LHCN-M2 (cell line): ENCODE measurements at places on chromosomes 7 and 10.

- DNase-seq: no peak
These were observed 258.9 kb downstream of the SUGCT start for GRCh38 chr7:40393660-40394059.

GRCh38 chr10:43123361-43124093 lies 14.7 kb upstream of the CSGALNACT2 start:
- no peak for DNase-seq

DNA sequence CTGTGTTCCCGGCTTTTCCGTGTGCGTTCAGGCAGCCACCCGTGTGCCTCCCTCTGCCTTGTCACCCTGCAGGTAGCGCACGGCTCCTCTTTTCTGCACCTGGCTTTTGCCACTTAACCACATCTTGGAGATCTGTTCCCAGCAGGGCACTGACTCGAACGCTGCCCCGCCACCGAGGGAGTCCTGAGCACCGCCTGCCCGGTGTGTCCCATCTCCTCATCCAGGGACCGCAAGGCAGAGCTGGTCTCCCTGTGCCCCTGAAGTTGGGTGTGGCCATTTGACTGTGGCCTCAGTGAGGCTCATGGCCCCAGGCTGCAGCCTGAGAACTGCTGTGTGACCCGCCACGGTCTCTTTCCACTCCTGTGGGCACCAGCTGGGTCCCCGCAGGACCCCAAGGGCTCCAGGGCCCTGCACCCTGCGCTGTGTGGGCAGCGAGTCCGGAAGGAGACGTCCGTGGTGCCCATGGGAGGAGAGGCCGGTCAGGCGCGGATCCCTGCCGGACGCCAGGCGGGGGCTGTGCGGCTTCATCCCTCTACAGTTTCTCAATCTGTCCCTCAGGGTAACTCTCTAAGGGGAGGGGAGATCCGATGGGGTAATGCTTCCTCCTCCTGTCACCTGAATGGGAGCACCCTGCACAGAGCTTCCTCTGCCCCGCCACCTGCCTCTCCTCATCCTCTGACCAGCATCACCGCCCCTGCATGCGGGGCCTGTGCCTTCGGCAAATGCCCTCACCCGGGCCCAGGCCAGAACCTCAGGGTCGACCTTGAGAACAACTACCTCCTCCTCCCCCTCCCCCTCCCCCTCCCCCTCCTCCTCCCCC lies 1.8 kb upstream of the INTS1 start:
- no peak for DNase-seq

- DNase-seq: no peak
These were observed 3.3 kb downstream of the SKAP2 start for GRCh38 chr7:26861050-26861449.

- DNase-seq: peak; percentile 37
These were observed 105.7 kb upstream of the IGFBP3 start for GRCh38 chr7:46026741-46027140.

- DNase-seq: no peak
These were observed 15.3 kb downstream of the EDRF1 start for GRCh38 chr10:125734823-125735222.

DNA sequence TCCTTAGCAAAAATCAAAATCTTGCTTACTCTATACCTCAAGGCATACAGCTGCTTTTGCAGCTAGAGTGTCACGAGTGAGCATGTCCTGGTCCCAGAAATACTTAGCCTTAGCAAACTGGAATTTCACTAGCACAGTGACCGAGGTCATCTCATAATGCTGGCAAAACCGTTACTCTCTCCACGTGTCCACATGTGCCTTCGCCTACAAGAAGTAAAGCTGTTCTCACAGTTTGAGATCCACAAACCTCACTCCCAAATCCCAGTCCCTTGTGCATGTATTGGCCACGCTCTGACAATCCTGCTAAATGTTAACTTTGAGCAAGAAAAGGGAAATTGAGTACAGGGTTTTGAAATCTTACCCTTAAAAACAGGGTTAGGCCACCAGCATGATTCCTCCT lies 111.0 kb upstream of the PLXDC2 start:
- DNase-seq: no peak

DNA sequence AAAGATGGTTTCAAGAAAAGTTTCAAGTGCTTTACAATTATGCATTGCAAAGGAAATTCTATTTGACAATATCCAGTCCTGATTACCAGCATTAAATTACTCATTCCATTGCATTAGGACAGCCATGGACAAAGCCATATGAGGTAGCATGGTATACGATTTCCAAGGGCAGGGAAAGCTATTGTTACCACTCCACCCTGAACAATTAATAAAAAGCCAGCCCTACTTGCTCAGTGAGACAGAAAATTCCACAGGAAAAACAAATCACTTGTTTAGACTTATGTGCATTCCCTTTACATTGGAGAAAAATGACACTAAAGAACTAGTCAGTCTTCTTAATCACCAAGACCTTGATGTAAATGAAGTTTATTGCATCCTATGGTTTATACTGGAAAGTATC lies 5.6 kb downstream of the CD36 start:
- no peak for DNase-seq

DNA sequence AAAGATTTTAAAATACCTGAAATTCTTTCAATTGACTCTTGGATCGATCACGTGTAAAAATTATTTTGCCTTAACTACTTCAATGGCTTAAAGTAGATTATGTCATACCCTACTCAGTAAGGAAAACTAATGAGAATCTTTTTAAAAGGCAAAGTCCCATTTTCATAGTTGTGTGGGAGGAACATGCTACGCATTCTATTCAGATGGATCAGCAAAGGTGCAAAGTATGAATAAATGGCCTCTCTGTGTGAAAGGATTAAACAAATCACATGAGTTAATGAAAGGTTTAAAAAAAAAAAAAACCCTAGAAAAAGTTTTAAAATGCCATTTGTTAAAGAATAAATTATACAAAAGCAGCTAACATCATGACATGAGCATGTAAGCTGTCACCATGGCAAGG lies 77.1 kb downstream of the ENO4 start:
- no peak for DNase-seq

DNA sequence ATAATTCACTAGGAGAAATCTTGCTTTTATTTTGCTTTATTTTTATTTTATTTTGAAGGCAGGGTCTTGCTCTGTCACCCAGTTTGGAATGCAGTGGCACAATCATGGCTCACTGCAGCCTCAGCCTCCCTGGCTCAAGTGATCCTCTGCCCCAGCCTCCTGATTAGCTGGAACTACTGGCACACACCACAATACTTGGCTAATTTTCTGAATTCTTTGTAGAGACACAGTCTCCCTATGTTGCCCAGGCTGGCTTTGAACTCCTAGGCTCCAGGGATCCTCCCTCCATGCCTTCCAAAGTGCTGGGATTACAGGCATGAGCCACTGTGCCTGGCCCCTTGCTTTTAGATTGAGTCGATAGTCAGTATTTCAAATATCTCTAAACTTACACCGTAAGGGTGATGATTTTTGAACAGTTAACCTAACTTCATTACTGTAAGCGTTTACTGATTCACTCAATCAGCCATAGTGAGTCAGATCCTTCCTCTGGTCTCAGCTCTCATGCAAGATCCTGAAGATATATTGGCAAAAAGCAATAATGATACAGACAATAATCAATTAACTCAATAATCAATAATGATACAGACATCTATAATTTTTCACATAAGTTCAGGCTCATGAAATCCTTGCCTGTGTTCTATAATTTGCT lies 239.5 kb downstream of the KIAA1217 start:
- no peak for DNase-seq

- DNase-seq: no peak
These were observed 64.2 kb downstream of the PRLHR start for GRCh38 chr10:118531105-118531852.

GRCh38 chr10:86078639-86079035 lies 288.0 kb downstream of the GRID1 start:
- no peak for DNase-seq

DNA sequence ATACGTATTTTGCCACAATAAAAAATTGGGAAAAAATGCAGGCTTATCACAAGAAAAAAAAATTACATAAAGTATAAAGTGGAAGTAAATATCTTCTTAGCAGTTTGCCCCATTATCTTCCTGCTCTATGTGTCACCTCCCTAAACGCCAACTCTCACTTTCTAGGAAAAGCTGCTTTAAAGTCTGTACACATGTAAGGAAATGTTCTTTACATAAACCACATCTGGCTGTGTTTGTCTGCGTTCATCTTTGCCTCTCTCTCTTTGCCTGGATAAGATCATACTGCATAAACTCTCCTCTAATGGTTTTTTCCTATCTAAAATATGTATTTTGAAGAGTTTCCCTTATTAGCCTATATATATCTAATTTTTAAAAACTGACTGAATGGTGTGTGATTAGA lies 23.0 kb upstream of the UMAD1 start:
- no peak for DNase-seq

DNA sequence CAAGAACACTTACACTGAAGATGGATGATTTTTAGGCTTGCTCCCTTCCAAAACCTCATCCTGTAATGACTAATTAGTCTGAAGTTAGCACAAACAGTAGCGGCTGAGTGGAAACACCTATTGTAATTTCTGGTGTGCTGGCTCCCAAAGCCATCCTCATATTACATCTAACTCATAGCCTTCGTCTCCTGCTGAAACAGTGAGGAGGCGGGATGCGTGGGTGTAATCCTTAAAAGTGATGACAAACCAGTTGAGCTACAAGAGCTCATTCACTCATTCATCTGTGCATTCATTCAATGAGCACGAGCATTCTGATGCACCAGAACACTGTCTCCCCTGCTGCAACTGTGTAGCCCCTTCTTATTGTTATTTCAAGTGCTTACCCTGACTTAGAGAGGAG lies 235.3 kb downstream of the CALN1 start:
- no peak for DNase-seq

DNA sequence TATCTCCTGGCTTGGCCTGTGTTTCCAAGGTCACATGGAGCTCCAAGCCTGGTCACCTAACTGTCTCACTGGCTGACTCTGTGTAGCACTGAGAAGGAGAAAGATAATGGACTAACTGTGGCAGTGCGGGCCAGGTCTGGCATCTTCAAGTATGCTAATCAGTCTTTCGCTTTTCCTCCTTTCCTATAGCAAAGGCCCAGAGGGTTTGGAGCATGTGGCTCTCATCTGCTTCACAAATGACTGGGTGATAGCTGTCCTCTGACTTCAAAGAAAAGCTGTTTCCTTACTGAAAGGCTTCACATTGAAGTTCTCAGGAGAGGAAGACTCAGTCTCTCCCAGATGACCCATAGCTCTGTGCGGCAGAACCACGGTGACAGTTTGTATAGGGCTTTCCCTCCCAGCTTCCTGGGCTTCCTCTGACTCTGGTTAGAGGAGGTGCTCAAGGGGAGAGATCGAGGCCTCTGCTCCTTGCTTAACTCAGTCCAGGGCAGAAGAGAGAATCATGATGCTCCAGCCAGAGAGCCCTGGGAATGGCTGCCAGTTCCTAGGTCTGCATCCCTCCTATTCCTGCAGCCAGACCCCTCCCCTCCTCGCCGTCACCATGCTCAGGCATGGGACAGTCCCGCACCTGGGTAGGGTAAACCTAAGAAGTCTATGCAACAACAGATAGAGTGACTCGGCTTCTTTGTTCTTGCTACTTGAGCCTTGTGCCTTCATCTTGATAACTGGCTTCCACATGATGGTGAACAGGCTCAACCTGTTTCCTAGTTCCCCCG lies 72.3 kb downstream of the CCDC71L start:
- DNase-seq: no peak

DNA sequence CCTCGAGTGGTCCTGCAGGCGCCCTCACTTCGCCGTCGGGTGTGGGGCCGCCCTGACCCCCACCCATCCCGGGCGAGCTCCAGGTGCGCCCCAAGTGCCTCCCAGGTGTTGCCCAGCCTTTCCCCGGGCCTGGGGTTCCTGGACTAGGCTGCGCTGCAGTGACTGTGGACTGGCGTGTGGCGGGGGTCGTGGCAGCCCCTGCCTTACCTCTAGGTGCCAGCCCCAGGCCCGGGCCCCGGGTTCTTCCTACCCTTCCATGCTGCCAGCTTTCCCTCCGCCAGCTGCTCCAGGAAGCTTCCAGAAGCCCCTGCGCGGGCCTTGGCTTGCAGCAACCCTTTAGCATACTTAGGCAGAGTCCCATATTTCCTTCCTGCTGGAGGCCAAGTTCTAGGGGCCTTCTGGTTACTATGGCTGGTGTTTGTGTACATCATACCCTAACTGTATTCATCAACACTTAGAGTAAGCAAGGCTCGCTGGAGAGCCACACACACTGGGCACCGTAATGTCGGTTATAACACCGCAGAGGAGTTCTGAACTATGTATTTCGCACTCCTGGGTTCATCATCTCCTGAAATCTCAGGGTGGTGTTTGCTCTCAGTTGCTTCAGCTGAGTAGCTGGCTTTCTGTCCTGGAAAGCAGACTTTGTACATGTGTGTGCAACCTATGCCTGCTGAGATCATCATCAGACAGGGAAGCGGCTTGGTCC lies 471 bp downstream of the MGMT start:
- peak; percentile 9 for DNase-seq

- DNase-seq: no peak
These were observed 104.9 kb upstream of the ACBD5 start for GRCh38 chr10:27345455-27345920.

GRCh38 chr7:137983323-137984008 lies 18.4 kb downstream of the CREB3L2 start:
- no peak for DNase-seq

DNA sequence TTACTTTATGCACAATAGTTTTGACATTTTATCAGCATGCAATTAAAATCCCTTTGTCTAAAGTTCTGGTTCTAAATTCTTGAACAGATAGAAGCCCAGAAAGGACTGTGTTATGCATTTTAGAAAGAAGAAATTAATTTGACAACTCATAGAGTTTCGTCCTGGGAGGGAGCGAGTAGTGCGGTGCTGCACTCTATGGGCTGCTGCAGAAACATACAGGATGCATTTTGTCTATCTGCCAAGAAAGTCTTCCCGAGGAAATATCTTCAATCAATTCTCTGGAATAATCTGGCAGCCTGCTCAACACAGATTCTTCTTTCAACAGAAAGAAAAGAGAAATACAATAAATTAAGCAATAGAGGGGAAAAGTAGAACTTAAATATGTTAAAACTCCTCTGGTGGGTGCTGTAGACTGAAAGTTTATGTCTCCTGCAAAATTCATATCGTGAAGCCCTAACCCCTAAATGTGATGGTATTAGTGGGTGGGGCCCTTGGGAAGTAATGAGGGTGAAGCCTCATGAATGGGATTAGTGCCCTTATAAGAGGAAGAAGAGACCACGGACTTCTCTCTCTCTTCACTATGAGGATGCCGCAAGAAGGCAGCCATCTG lies 39.0 kb upstream of the IFRD1 start:
- DNase-seq: peak; percentile 35

- DNase-seq: peak; percentile 65
These were observed 11.2 kb downstream of the CTBP2 start for GRCh38 chr10:125149036-125149679.

DNA sequence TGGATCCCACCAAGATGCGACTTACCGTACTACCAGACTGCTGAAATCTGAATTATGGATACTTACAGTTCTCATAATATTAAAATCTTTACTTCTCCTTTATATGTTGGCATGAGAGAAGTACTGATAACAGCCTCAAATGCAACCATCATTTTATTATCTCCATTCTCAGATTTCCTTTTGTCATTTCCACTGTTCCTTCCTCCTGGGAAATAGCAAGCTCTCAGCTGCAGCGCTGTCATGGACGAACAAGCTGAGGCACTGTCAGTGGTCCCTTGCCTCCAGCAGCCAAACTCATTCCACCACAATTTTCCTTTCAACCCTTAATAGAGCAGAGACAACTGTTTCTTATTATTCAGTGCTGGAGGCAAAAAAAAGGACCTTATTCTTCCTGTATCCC lies 478.4 kb downstream of the ARL4A start:
- DNase-seq: no peak
